Stimulated activated CD8-positive, alpha-beta memory T cell treated with anti-CD3 and anti-CD28 coated beads, Interleukin-4, amount 100 ng/mL, for 1 hour (primary cell): ENCODE measurements at places on chromosomes 12 and 14.

DNA sequence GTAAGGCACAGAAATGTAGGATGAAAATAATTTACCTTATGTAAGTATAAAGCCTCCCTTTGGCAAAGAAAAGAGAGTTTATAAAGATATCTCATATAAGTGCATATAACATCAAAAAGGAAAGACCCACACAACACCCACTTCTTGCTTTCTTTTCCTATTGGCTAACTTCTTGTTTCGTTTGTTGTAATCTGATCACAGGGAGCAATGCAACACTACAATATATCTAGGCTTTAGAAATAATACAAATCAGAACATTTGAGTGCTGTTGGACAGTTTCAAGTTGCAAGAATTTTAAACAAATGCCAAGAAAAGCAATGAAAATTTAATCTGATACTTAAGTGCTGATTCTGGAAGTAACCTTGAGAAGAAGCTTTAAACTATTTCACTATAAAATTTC lies 1.3 kb downstream of the FGD6 start:
- DNase-seq, result no peak

GRCh38 chr14:63224196-63224595 lies 20.0 kb downstream of the RHOJ start:
- no peak for DNase-seq

DNA sequence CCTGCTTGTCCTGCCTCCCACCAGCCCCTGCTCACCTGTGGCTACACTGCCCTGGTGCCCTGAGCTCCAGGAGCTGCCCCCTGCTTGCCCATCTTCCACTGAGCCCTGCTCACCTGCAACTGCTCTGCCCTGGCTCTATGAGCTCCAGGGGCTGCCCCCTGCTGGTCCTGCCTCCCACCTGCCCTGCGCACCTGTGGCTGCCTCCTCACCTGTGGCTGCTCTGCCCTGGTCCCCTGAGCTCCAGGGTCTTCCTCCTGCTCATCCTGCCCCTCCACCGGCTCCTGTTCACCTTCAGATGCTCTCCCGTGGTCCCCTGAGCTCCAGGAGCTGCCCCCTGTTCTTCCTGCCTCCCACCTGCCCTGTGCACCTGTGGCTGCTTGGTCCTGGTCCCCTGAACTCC lies 247.6 kb downstream of the TMEM121 start:
- DNase-seq, result no peak

DNA sequence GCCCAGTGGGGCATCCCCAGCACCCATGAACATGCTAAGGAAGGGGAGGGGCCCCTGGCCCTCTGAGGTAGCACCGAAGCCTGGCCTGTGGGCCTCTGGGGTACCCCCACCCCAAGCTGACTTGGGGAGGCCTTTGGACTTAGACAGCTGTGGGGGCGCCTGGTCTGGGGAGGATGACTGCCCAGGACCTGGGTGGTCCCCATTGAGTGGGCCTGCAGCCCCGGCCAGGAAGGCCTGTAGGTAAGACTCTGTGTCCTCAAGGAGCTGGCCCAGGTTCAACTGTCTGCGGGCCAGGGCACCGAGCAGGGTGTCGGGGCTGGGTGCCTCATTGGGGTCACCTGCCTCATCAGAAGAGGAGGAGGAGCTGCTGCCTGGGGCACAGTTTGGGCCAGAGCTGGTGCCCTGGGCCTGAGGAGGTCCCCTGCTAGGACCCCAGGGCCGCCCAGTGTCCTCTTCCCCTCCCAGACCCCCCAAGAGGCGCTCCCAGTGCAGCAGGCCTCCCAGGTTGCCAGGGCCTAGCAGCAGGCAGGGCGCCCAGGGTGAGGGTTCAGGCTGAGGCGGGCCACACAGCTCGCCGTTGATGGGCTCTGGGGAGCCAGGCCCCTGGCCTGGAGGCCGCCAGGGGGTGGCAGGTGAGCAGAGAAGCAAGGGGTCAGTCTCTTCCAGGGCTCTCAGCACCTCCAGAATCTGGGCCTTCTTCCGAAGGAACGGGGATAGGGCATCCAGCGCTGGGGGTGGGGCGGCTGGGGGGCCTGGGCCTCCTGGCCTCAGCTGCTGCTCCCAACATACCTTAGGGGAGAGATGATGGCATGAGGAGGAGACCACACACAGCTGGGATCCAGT lies 31.4 kb downstream of the NCKAP5L start:
- no peak for DNase-seq

- DNase-seq, result no peak
These were observed 27.6 kb downstream of the TCTN1 start for GRCh38 chr12:110641521-110641920.

DNA sequence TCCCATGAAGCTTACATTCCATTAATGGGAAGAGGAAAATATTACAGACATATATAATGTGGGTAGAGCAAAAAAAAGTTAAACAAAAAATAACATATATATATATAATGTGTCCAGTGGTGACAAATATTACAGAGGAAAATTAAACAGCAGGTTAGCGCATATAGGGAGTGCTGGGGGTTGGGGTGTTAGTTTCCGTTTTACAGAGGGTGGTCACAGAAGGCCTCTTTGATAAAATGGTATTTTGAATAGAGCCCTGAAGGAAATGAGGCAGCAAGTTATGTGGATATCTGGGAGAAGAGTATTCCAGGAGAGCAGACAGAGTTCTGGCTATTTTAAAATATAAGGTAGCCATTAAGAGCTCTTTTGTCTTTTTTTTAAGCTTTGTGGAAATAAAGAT lies 73.2 kb downstream of the DCAF5 start:
- no peak for DNase-seq

GRCh38 chr14:31206536-31207286 lies 882 bp downstream of the HECTD1 start:
- peak; percentile 17 for DNase-seq

DNA sequence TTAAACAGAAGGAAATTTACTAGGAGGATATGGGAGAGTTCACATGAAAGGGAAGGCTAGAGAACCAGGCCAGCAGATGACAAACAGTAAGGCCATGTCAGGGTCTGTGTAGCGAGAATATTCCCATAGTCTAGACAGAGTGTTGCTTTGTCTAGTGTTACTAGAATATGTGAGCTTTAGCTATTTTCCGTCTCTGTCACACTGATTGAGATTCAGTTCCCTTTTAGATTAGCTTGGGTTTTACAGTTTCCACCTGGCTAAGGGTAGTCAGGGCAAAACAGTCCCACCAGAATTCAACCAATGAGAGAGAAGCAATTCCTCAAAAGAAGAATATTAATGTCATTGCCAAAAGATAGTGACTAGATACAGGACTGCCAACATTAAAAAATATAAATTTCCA lies 82.8 kb upstream of the MDM1 start:
- no peak for DNase-seq

DNA sequence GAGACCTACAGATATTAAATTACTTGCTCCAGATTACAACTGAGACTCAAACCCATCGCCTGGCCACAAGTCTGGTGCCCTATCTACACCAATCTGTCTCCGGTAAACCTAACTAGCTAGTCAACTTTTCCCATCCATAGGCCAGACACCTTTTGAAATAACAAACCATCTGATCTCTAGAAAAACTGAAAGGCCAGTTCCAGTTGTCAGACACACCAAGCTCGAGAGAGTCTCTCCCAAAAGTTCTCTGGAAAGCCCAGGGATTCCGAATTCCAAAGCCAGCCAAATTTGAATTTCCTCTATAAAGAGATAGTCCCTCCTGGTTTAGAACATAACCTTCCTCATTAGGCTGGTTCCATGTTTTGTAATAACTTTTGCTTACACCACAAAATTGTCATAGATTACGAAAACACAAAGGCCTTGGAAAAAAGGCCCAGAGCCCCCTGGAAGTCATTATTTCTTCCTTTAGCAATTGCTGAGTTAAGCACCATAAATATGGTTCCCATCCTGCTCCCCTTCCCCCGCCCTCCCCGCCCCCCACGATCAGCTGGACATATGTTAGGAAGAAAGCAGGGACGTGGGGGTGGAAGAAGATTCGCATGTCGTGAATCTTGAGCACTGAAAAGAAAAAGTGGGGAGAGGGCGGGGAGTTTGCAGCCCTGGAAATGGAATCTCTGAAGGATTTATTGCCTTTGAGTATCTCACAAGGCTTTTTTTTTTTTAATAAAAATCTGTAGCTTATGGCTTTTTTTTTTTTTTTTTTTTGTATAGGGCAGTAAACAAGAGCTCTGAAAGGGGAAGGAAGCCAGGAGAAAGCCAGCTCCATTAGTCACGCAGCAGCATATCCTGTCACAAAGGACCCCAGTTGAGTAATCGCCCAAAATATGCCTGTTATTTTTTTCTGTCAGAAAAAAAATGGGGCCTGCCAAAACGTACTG lies 110.4 kb downstream of the ZFP36L1 start:
- DNase-seq, result no peak
